Stimulated activated CD4-positive, alpha-beta T cell treated with anti-CD3 and anti-CD28 coated beads, Interleukin-1b, Interleukin-23, amount 100 ng/mL, for 1 hour (primary cell): ENCODE measurements at places on chromosomes 6 and 20.

GRCh38 chr6:39852324-39852723 is 60.1 kb downstream of the DAAM2 start:
- DNase-seq, result no peak

- no peak for DNase-seq
Observed at GRCh38 chr6:24949020-24949569, 13.3 kb upstream of the RIPOR2 start.

DNA sequence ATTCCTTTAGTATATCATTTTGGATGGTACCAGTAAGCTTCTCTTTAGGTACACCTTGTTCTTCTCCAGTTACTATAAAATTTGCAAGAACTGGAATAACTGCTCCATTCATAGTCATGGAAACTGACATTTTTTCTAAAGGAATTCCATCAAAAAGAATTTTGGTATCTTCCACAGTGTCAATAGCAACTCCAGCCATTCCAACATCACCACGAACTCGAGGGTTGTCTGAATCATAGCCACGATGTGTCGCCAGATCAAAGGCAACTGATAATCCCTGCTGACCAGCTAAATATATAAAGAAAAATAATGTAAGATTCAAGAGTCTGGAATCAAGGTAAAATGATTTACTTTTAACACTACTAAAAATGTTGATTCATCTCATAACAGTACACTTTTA is 5.3 kb downstream of the MMUT start:
- DNase-seq, result no peak

GRCh38 chr6:78243519-78243918 is 590.7 kb downstream of the MEI4 start:
- DNase-seq, result no peak

DNA sequence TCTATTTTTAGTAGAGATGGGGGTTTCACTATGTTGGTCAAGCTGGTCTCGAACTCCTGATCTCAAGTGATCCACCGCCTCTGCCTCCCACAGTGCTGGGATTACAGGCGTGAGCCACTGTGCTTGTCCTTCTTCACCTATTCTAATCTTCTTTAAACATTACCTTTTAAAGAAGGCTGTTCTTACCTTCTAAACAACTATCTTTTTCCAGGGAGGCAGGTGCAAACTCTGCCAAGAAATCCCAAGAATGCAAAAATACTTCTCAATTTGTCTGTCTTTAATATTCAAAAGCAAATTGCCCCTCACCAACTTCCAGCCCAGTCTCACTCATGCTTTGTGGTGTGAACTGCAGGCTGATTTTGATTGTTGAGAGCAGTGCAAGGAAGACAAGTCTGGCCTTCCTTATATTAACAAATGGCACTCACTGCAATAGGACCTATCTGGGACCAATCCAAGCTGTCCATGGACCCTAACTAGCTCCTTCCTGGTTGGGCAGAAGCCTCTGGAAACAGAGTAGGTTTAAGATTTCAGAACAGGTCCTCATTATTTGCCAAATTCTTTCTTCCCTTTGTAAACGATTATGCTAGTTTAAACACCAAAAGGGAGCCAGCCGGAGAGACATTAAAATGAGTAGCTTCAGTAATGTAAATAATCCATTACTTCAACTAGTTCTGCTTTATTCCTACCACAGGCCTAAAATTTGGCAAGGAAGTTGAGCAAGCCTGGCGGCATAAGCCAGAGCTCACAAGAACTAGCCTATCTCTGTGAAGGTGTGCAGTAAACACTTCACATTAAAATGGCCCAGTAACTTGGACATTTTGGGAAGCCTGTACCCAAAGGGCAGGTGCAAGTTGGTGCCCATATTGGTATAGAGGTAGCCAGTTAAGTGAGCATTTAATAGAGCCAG is 1.6 kb downstream of the SCAND1 start:
- no peak for DNase-seq

GRCh38 chr20:1119128-1119505 is 715 bp downstream of the PSMF1 start:
- DNase-seq, result no peak
